ENCODE measurements at places on chromosomes 2 and 18. TPM values are rescaled to one million over a fixed set of nuclear protein-coding genes. Genes with fewer than 3 reads are reported as not detected.

MTIF2 gene
- 23.1 TPM for total RNA-seq

GRCh38 chr2:25343187-25343825 lies 1.6 kb upstream of the DNMT3A start:
- DNase-seq = no peak
- H3K4me1 ChIP-seq = peaks cover 13% of the 10 kb centered on the region
- no peaks in the 10 kb centered on the region for H3K36me3 ChIP-seq
- H3K27me3 ChIP-seq = no peaks in the 10 kb centered on the region
- H3K27ac ChIP-seq = no peak overlapping the region
- H3K4me3 ChIP-seq = no peak overlapping the region

CERKL gene
- total RNA-seq = not detected

TMEM178A gene
- 28.7 TPM for total RNA-seq

GRCh38 chr2:70656421-70657010 lies 102.9 kb upstream of the TGFA start:
- H3K4me3 ChIP-seq = no peak overlapping the region
- no peaks in the 10 kb centered on the region for H3K4me1 ChIP-seq
- DNase-seq = no peak
- no peak overlapping the region for H3K27ac ChIP-seq

- peaks cover 47% of the 10 kb centered on the region for H3K4me1 ChIP-seq
- DNase-seq = no peak
- no peak overlapping the region for H3K4me3 ChIP-seq
- H3K27ac ChIP-seq = peak overlapping the region; percentile 94
- no peaks in the 10 kb centered on the region for H3K27me3 ChIP-seq
- H3K36me3 ChIP-seq = no peaks in the 10 kb centered on the region
Observed at GRCh38 chr18:11322716-11323115, 173.3 kb upstream of the PIEZO2 start.

- no peaks in the 10 kb centered on the region for H3K36me3 ChIP-seq
- H3K27me3 ChIP-seq = no peaks in the 10 kb centered on the region
- peak overlapping the region; percentile 89 for H3K27ac ChIP-seq
- peaks cover 9% of the 10 kb centered on the region for H3K4me1 ChIP-seq
- peak overlapping the region; percentile 97 for H3K4me3 ChIP-seq
Observed at GRCh38 chr2:63840785-63841253, 877 bp upstream of the UGP2 start.

GRCh38 chr2:85582492-85582891 lies 1.7 kb upstream of the VAMP5 start:
- H3K4me3 ChIP-seq = no peak overlapping the region
- H3K27me3 ChIP-seq = no peaks in the 10 kb centered on the region
- H3K27ac ChIP-seq = no peak overlapping the region

DNA sequence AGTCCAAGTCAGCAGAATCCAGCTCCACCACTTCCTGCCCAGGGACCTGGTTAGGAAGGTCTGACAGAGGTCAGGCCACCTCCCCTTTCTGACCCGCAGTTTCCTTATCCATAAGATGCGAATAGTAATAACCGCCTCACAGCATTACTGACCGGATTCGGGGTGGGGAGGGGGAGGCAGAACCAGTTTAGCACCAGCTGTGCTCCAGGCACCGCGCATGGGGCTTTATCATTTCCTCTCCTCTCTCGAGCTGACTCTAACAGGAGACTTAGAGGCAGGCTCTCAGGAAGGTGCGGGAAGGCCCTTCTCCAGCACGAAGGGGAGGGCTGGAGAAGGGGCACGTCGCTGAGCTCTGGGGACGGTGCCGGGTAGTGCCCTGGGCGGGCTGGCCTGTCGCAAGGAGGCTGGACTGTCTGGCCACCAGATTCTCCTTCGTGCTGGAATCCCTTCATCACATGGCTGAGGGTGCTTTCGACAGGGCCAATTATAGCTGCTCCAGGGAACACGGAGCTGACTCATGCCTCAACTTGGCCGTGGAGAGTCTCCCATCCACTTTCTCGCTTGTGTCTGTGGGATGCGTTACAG lies 5.7 kb downstream of the EHD3 start:
- H3K36me3 ChIP-seq = peaks cover under 1% of the 10 kb centered on the region
- peaks cover 18% of the 10 kb centered on the region for H3K4me1 ChIP-seq
- peak; percentile 74 for DNase-seq
- H3K4me3 ChIP-seq = no peak overlapping the region
- no peak overlapping the region for H3K27ac ChIP-seq

SPHKAP gene
- not detected for total RNA-seq

- H3K4me3 ChIP-seq = peak overlapping the region; percentile 14
- peaks cover 19% of the 10 kb centered on the region for H3K4me1 ChIP-seq
- no peaks in the 10 kb centered on the region for H3K27me3 ChIP-seq
Observed at GRCh38 chr2:74573747-74574562, 19.4 kb downstream of the DOK1 start.

DNA sequence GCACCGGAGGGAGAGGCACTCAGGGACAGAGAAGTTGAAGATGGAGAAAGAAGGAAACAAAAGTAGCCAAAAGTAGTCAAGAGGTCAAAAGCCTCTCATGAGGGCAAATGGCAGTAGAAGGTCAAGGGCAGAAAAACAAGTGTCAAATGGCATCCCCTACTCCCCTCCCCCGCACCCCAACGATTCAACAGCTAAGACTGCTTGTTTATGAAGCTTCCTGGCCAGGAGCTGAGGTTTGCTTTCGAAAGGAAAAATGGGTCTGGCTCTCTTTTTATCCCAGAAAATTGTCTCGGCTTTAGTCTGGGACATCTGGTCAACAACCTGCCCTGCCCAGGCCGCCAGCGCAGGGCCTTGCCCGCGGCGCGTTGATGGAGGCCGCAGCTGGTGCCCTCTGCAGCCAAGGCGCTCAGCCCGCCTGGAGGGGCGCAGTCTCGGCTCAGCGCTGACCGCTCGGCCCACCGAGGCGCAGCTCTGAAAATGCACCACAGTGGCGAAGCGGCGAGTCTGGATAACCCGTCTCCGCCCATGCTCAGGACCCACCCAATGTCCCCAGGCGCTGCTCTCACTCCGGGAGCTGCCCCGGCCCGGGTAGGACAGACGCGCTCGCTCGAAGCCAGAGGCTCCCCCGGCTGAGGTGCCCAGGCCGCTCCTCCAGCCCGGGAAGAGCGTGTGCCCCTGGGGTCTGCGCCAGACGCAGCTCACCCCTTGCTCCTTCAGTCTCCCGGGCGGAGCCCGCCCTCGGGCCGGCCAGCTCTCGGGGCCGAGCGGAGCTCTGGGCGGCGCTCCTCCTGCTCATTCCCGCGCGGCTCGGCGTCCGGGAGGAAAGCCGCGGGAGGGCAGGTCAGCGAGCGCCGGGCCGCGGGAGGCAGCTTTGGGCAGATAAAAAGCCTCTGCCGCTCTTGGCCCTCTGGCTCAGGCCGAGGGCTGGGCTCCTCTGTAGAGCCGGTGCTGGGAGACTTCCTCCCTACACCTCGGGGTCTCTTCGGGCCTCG lies 1.8 kb upstream of the TBR1 start:
- DNase-seq = peak; percentile 20
- peaks cover 7% of the 10 kb centered on the region for H3K36me3 ChIP-seq
- H3K4me3 ChIP-seq = peak overlapping the region; percentile 51
- no peak overlapping the region for H3K27ac ChIP-seq

DNA sequence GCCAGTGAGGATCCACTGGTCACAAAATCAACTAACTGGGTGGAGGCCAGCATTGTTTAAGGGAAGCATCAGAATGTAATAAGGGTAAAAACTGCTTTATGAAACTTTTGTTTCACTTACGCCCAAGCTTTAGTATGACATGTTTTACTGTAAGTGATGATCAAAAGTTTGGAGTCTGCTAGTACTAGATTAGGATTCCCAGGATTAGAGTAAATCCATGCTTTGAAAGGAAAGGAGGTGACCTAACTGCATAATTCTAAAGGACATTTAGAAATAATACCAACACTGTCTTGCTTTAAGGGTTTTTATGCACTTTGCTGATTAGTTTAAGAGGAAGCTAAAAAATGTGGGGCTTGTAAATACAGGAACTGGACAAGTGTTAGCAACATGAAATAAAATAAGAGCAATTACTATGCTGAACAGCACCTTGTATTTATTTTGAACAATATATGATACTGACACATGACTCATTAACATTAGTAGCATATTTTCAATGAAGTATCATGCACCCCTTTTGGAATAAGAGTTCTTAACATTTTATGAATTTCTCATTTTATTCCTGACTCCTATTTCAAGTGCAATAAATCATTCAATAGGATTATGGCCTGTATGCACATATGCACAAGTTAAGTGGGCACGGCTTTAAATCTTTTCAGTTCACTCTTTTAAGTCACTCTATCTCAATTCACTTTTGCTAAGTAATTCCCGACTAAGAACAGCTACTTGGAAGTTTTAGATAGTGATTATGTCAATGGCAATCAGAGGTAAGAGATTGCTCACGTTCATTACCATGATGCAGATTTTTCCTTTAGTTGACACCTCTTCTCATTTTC lies 62.5 kb downstream of the STK39 start:
- peaks cover 4% of the 10 kb centered on the region for H3K36me3 ChIP-seq
- no peak overlapping the region for H3K27ac ChIP-seq
- H3K27me3 ChIP-seq = no peaks in the 10 kb centered on the region
- DNase-seq = peak; percentile 36
- H3K4me1 ChIP-seq = peaks cover 11% of the 10 kb centered on the region
- no peak overlapping the region for H3K4me3 ChIP-seq

DNA sequence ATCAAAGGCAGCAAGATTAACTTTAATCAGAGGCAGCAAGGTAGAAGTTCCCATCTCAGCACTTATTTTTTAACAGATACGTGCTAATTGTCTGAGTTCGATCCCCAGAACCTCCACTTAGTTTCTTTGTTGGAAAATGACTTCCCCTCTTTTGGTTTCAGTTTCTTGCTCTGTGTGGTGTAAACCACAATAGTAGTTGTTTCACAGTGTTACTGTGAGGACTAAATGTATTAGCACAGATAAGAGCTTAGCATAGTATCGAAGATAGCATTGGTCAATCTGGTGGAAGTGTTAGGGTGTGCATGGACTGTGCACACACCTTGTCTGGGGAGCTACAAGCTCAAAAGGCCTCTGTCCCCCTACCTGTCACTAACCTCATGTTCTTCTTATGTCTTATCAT lies 988.3 kb upstream of the GYPC start:
- H3K27ac ChIP-seq = no peak overlapping the region
- no peak for DNase-seq
- no peaks in the 10 kb centered on the region for H3K36me3 ChIP-seq
- no peaks in the 10 kb centered on the region for H3K4me1 ChIP-seq
- H3K4me3 ChIP-seq = no peak overlapping the region
- H3K27me3 ChIP-seq = no peaks in the 10 kb centered on the region

GRCh38 chr2:100817388-100817985 lies 2.5 kb upstream of the NPAS2 start:
- H3K36me3 ChIP-seq = no peaks in the 10 kb centered on the region
- peaks cover 31% of the 10 kb centered on the region for H3K4me1 ChIP-seq
- H3K27ac ChIP-seq = no peak overlapping the region

MOGAT1 gene
- total RNA-seq = not detected

Measured in astrocyte (in vitro differentiated cells and primary cell).